ENCODE measurements at places on chromosomes 16 and 17.
A peak's percentile ranks its signal among the peaks of the same experiment; 100 is the strongest.

GRCh38 chr16:84105948-84106740 is 10.6 kb downstream of the MBTPS1 start:
- DNase-seq = no peak

DNA sequence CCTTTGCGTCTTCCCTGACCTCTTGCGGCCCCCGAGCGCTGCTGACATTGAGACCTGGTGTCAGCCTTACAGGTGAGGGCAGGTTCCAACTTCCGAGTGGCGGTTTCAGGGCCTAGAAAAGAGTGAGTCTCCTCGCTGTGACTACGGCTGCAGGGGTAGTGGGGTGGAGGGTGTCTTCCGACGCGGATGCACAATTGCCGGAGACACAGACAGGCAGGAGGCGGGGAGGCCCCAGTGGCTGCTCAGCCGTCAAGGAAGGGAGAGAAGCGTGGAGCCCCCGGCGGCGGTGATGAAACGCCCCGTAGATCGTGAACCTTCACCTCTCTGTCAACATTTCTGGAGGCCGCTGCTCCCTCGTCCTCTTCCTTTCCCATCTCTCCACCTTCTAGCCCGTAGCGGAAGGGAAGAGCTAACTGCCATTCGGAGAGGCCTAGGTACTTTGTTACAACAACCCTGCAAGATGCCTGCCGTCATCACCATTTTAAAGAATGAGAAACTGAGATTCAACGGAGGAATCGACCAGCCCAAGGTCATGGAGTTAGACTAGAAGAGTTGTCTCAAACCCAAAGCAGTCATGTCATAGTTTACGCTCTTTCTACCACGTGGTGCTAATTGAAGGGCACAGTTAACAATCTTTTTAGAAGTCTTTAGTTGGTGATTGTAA is 485 bp downstream of the DNAJA3 start:
- DNase-seq = no peak

- DNase-seq = no peak
Observed at GRCh38 chr16:71572497-71573116, 4.3 kb downstream of the TAT start.

DNA sequence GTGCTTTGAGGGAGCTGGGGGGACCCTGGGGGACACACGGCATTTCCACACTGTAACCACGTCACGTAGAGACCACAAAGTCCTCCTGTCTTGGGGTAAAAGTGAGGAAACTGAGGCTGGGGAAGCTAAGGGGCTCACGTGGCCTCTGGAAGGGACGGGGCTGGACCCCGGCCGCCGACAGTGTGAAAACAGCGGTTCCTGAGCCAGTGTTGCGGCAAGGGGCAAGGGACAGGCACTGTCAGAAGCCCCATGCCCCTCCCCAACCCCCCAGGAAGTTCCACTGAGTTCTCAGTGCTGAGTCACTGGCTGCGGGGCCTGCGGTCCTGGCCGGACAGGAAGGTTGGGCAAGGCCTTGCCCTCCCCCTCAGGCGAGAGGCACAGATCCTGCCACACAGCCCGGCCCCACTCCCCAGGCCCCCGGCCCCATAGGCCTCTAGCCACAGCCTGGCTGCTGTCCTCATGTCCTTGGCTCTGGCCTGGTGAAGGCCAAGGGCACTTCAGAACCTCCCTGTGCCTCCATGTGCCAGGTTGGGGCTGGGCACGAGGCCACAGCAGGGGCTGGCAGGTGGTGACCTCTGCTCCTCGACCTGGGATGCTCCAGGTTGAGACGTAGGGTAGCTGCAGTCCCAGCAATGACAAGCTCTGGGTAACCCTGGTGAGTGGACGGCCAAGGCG is 5.0 kb upstream of the CCDC57 start:
- DNase-seq = peak; percentile 56

DNA sequence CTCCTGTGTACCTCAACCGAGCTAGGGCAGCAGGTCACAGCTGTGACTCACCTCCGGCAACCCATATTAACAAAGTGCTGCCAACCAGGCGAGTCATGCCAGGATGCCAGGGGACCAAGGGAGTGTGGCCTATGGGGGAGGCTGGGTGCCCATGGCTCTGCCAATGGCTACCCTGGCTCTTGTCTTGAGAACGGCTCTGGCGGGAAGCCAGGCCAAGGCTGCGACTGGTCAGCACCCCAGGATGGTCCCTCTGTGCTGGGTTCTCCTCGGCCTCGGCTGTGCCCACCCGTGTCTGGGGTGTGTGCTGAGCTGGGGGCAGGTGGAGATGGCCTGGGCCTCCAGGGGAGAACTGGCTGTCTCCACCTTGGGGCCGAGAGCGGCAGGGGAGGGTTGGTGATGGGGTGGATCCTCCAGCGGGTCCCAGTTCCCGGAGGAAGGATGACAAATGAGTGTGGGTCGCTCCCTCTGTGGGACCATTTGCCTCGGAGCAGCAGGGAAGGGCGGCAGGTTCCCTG is 75.8 kb downstream of the MRC2 start:
- DNase-seq = no peak

GRCh38 chr16:25925421-25925820 is 233.7 kb downstream of the HS3ST4 start:
- no peak for DNase-seq

DNA sequence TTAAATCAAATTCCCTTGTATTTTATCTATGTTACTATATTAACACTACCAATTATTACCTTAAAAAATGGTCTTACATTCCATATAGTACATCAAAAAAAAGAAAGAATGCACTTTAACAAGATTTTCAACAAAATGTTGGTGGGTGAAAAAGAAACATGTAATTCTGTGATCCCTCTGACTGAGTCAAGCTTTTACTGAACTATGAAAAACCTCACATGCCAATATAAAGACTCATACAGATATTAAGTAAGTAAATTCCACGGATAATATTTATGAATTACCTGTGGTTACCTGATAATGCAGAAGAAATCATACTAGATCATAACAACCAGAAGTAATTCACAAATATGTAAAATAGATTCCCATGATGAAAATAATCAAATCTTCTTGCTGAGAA is 12.4 kb downstream of the COIL start:
- no peak for DNase-seq

DNA sequence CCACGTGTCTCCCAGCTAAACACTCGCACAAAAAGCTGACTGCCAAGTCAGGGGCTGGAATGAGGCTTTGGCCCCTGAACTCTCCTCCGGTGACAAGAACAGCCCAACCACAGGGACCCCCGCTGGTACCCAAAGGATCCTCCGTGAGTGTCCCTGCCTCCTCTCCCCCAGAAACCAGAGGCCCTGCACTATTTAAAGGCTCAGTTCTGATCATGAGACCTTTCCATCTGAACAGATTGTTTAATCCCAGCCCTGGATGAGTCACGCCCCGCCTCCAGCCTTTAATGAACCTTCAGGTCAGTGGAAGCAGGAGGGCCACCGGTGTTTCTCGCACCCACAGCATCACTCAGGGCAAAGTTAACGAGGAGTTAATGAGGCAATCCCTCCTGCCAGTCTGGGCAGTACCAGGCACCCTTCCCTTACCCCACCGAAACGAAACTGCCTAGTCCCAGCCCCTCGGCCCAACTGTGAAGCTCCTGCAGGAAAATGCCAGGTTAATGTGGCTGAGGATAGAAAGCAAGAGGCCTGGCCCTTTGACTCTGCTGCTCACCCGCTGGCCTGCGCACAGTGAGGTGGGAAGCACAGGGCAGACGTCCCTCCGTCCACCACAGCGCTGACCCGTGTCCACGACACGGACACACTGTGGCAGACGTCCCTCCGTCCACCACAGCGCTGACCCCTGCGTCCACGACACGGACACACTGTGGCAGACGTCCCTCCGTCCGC is 32.4 kb downstream of the TIMM22 start:
- DNase-seq = no peak

- DNase-seq = no peak
Observed at GRCh38 chr16:67770346-67770991, 35.9 kb downstream of the RANBP10 start.

- no peak for DNase-seq
Observed at GRCh38 chr16:24396350-24397271, 140.5 kb downstream of the CACNG3 start.

DNA sequence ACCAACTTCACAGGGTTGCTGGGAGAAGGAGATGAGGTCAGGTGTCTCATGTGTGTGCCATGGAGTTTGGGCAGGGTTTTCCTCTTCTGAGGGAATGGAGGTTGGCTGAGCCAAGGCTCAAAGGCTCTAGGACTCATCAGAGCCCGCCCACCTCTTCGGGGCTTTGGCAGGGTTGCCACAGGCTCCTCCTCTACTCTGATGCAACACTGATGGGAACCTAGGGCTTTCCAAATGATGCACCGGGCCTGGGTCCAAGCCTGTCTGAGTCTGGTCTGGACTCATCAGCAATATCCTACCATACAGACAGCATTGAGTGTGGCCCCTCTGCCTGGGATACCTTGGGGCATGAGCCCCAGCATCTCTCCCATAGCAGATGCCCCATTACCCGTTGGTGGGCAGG is 59.5 kb upstream of the LHX1 start:
- peak; percentile 22 for DNase-seq

DNA sequence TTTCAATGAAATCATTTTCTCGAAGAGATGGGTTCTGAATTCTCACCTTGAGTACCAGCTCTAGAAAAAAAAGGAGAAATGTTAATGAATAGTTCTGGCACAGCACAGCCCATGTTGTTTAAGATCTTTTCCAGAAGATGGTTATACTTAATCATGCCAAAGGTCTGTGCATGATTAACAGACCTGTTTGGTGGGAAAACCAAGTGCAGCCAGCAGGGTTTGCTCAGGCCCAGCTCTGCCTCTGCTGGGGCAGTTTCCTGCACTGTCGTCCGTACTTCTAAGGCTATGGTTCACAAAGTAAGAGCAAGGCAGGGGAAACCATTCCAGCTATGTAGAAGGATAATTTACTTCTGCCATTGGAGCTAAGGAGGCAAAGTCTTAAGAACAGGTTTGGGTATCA is 10.7 kb downstream of the ANKRD40 start:
- no peak for DNase-seq
